Activated T-helper 1 cell treated with anti-CD3 and anti-CD28 coated beads, Interleukin-2, amount 50 U/mL, for 16 hours (primary cell): ENCODE measurements at places on chromosomes 12 and 14.

GRCh38 chr14:98494582-98494981 lies 777.4 kb downstream of the BCL11B start:
- DNase-seq: no peak

GRCh38 chr12:46493834-46494181 lies 121.2 kb upstream of the SLC38A2 start:
- DNase-seq: no peak

DNA sequence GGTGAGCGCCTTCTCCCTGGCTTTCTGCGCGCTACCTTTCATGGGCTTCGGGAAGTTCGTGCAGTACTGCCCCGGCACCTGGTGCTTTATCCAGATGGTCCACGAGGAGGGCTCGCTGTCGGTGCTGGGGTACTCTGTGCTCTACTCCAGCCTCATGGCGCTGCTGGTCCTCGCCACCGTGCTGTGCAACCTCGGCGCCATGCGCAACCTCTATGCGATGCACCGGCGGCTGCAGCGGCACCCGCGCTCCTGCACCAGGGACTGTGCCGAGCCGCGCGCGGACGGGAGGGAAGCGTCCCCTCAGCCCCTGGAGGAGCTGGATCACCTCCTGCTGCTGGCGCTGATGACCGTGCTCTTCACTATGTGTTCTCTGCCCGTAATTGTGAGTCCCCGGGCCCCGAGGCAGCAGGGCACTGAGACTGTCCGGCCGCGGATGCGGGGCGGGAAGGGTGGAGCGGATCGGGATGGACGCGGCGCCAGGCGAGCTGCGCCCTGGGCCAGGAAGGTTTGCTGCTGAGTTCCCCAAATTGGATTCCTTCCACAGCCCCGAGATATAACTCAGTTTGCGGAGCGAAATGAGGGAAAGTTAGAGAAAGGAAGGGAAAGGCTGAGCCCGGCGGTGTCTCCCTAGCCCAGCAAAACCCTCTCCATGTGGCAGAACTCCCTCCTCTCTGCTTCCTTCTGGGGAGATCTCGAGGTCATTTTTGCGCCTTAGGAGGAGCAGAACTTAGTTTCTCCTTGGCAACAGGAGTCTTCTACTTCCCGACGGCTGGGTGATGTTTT lies 972 bp downstream of the PTGDR start:
- no peak for DNase-seq

DNA sequence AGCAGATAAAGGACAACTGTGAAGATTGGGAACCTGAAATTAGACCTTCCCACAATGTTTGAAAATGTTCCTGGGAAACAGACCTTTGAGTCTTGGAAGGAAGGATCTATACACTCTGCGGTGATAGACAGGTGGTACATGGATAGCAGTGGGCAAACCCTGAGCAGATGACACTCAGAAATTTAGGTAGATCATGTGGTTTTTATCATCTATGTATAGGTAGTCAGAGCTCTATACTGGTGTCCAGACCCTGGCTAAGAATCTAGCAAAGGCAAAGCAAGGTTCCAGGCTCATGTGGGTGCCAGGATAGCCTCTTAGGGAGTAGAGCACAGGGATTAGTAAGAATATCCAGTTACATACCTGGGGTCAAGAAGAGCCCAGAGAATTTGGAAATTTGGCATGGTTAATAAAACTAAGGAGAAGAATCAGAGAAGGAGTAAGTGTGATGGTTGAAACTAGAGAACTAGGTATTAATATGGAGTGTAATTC lies 331.2 kb upstream of the FBXO33 start:
- DNase-seq: no peak

DNA sequence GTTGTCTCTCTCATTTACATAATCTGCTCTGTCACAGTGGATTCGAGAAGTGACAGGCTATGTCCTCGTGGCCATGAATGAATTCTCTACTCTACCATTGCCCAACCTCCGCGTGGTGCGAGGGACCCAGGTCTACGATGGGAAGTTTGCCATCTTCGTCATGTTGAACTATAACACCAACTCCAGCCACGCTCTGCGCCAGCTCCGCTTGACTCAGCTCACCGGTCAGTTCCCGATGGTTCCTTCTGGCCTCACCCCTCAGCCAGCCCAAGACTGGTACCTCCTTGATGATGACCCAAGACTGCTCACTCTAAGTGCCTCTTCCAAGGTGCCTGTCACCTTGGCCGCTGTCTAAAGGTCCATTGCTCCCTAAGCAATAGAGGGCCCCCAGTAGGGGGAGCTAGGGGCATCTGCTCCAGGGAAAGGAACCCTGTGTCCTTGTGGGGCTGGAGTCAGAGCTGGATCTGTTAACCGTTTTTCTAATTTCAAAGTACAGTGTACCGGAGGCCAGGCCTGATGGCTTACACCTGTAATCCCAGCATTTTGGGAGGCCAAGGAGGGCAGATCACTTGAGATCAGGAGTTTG lies 5.1 kb downstream of the ERBB3 start:
- no peak for DNase-seq

DNA sequence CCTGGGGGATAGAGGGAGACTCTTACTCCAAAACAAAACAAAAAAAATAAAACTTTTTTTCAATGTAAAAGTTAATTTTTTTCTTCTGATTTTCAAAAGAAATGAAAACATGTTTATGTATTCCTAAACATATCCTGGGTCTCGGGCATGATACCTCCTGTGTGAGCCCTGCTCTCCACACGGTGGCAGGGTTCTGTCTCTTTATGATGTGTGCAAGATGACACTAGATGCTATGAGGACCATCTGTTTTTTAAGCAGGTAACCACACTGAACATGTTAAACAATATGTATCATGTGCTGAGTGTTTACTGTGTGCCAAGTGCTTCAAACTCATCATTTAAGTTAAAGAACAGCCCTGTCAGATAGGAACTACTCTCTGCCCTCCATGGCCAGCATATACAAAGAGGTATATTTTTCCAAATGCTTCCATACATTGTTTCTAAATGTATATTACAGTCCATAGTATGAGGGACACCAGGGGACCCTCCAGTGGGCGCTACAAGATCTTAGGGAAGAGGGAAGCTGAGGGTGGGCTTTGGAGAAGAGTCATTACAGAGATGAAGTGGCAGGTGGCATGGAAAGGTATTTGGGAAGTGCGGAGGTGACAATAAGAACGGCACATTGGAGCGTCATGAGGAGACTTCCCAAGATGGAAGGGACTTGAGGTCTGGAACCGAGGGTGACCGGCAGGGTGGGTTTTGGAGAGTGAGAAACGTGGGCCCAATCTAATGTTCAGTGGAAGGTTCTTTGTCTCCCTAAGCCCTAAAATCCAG lies 28.5 kb downstream of the FOS start:
- DNase-seq: no peak

GRCh38 chr12:109768901-109769670 lies 55.5 kb downstream of the FAM222A start:
- DNase-seq: no peak
